ENCODE measurements at places on chromosomes 3 and 15. TPM values are rescaled to one million over a fixed set of nuclear protein-coding genes. Genes with fewer than 3 reads are reported as not detected.

DNA sequence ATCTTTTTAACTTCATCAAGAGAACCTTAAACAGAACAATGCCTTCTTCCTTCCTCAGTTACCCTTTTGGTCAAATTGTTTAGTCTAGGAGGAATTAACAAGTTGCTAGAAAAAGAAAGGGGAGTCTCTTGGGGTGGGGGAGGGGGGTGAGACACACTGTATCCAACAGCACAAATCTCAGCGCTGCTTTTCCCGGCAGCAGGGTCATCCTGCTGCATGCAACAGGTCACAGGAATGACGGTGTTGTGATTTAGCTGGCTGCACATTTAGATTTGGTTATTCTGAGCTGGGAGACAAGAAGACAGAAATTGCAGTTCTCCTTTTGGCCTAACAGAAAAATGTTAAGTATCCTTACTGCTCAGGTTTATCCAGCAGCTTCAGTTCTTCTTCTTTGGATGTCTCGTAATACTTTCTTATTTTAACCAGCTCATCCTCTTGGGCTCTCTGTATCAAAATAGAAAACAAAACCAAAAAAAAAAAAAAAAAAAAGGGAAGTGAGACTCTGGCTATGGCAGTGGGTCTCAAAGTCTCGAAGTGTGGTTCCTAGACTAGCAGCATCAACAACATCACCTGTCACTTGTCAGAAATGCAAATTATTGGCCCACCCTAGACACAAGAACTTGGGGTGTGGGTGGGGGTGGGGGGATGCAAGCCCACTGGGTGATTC is 190.5 kb downstream of the GREM1 start:
- DNase-seq = no peak

- no peak for DNase-seq
These were observed 9.3 kb downstream of the EIF4G1 start for GRCh38 chr3:184323696-184324095.

IMPG2 gene
- total RNA-seq = 0.20 TPM

GRCh38 chr3:56781762-56782161 is 20.0 kb downstream of the ARHGEF3 start:
- DNase-seq = no peak

CCR1 gene
- 25.2 TPM for total RNA-seq

ZNF609 gene
- 28.0 TPM for total RNA-seq

GRCh38 chr3:48957006-48957705 is 32.9 kb upstream of the P4HTM start:
- DNase-seq = no peak

DNA sequence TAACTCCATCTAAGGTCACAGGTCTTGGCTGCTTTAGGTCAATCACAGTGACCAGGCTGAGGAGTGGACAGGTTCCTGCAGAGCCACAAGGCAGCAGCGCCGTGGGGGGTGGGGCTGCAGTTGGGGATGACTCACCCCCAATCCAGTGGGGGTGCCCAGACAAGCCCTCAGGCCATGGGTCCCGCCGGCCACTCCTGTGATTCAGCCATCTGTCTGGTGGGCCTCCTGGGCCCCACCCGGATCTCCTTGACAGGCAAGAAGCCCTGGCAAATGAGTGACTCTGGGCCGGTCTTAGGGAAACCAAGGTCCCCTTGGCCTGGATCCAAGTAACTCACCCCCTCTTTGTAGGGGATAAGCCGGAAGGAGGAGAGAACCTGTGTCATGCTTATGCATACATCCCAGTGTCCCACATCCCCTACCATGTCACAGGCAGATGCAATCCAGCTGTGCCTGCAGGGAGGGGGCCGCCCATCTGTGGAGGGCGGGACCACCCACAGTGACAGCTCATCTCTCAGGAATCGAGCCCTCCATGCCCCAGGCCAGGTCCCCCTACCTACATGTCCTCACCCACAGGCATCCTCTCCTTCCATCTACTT is 495 bp upstream of the COL7A1 start:
- no peak for DNase-seq

DNA sequence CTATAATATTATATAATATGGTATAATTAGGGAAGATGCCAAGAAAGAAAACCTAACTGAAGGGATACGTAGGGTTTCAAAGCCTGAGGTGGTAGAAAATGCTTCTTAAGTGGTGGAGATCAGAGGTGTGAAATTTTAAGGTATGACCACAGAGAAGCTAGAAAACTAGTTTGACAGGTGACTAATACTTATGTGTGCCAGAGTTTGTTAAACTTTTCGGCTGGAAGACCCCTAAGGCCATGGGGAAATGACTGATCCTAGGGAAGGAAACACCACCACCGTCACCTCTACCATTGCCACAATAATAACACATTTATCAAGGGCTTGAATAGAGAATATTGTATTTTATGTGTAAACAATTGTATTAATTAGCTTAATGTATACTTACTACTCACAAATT is 261.4 kb upstream of the GBE1 start:
- no peak for DNase-seq

- DNase-seq = no peak
These were observed 37.6 kb downstream of the ADAMTS9 start for GRCh38 chr3:64650096-64650622.

GRCh38 chr3:164723396-164723795 is 354.9 kb downstream of the SI start:
- no peak for DNase-seq

- DNase-seq = no peak
These were observed 27.0 kb upstream of the UBE3A start for GRCh38 chr15:25465835-25466234.

PRKCI gene
- 30.2 TPM for total RNA-seq

GASK1A gene
- 43.0 TPM for total RNA-seq

SPTBN5 gene
- total RNA-seq = 16.5 TPM

FSTL1 gene
- 942 TPM for total RNA-seq

DNA sequence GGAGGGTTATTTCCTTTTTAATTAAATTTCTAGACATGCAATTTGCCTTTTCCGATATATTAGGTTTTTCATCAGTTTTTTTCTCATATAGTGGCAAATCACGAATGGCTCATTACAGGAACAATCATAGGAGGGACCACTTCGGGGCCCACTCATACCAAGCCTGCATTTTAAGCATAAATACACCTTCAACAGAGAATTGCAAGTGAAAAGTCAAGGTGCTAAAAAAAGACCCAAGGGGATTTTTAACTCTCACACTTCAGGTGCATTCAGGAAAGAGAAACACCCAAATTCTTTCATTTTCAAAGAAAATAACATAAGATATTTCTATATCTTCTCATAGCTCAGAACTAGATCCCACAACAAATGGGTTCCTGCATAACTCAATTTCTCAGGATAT is 979.6 kb upstream of the NR2F2 start:
- no peak for DNase-seq

- no peak for DNase-seq
These were observed 49.4 kb downstream of the SEMA3G start for GRCh38 chr3:52395503-52395865.

GRCh38 chr15:57827021-57827420 is 120.5 kb downstream of the POLR2M start:
- DNase-seq = no peak

PPARG gene
- total RNA-seq = 20.0 TPM

CEMIP gene
- total RNA-seq = 1.2 TPM

DNA sequence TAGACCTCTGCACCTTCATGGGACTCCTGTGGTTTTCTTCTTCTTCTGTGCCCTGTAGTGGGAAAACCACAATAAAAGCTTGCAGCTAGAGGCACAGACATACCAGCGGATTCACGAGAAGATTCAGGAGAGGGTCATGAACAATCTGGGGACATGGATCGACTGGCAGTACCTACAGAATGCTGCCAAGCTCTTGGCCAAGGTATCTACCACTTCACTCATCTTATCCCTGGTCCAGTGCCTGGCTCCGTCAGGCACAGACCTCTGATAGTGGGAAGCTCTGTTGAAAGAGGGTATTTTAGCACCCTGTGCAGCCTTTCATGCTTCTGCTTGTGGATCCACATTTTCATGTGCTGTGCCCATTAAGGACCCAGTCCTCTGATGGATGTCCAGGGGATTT is 9.7 kb upstream of the P4HTM start:
- DNase-seq = no peak

DNA sequence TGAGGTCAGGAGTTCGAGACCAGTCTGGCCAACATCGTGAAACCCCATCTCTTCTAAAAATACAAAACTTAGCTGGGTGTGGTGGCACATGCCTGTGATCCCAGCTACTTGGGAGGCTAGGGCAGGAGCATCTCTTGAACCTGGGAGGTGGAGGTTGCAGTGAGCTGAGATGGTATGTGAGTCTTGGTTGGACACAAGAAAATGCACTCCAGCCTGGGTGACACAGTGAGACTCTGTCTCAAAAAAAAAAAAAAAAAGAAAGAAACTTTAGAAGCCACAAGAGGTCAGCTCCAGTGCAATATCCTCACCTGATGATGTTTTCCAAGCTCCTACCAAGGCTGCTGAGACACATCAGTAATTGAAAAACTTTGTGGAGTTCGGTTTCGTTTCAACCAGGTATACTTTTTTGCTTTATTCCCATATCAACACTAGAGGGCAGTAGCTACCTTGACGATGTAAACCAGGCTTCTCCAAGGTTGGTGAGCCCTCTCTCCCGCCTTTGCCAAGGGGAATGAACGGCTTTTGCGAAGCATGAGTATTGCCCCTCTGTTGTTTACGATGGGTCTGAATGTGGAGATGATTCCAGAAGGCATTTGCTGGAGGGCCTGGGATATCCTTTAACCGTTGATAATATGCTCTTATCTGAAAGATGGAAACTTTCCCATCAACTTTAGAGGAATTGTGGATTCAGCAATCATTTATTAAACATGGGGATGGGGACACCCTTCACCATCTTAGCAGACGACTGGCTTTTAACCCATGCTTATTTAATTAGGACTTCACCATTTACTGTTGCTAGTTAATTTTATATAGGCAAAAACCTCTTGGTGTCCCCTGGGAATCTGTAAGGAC is 202.8 kb downstream of the SV2B start:
- peak; percentile 13 for DNase-seq

GRCh38 chr15:63758341-63758740 is 75.4 kb downstream of the HERC1 start:
- no peak for DNase-seq

DNA sequence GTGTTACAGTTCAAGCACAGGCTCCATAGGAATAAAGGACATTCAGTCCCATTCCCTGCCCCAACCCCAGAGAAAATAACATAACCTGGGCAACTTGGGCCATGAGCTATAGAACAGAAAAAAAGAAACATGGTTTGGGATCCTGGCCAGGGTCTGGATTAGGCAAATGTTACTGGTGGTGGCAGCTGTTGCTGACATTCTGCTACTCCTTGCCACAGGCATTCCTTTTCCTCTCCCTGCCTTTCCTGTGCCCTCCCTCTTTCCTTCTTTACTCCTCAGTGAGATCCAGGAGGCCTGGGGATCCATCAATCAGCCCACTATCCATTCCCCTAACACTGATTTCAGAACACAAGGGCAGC is 129.1 kb downstream of the NTRK3 start:
- no peak for DNase-seq

DNA sequence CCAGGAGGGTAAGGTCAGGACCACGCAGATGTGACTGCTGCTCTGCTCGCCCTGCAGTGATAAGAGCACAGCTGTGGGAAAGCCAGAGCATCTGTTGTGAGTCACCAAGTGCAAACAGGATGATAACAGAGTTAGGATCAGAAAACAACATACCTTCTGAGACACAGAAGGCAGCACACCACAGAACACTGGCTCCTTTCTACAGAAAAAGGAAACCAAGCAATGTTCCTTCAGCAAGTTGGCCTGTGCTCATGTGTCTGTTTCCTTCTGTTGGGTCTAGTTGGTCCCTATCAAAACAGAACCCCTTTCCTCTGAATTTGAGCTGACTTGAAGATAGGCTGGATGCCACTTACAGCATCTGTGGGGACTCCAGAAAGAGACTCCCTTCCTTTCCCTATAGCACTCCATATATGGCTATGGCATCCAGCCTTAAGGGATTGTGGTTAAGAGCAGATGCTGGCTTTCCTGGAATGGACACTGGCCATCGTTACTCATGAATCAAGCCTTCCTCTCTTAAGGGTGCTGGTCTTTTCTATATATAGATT is 440.7 kb upstream of the THBS1 start:
- no peak for DNase-seq

RASGRF1 gene
- total RNA-seq = 0.98 TPM

GRCh38 chr3:42061025-42061712 is 30.0 kb upstream of the TRAK1 start:
- DNase-seq = no peak

- DNase-seq = no peak
These were observed 91.1 kb downstream of the LIPC start for GRCh38 chr15:58522865-58523264.

DNA sequence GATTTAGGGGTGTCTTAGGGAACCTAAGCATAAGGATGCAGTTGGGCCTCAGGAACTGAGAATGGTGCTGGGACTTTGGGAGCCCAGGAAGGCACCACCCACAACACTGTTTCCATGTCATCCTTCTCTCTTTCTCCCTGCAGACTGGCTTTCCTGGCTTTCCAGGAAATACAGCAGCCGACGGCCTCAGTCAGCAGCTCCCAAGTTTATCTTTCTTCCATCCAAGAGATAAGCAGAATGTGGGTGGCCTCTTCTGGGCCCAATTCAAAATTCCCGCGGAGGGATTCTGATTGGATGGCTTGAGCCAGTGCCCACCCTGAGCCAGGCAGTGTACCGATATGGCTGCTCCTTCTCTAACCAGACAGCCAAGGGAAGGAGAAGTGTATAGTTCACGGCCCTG is 4.5 kb upstream of the CLN6 start:
- no peak for DNase-seq

MAPKBP1 gene
- total RNA-seq = 27.8 TPM

DNA sequence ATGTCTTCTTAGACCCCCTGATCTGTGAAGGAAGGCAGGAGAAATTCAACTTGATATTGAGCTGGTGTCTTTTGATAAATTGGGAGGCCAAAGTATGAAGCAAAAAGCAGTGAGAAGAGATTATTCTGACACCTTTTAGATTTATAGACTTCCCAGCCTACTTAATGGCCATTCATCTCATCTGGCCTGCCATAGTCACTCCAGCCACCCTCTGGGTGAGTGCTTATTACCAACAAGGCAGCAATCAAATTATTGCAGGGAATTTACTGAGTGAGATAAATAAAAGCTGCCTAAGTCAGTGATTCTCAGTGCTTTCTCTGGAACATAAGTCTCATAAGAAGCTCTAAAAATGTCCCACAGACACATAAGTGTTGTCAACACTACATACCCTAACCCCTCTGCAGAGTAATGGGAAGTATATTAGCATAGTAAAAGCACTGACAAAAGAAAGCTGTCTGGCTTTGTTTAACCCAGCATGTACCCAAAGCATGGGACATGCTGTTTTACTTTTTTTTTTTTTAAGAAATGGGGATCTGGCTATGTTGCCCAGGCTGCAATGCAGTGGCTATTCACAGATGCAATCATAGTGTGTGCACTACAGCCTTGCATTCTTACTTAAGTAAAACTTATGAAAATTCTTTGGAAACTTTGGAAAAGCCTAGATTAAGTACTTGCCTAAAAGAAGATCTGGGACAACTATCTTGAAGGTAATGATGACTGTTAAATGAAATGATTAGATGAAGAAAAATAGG is 725.3 kb downstream of the TUSC7 start:
- no peak for DNase-seq

DNA sequence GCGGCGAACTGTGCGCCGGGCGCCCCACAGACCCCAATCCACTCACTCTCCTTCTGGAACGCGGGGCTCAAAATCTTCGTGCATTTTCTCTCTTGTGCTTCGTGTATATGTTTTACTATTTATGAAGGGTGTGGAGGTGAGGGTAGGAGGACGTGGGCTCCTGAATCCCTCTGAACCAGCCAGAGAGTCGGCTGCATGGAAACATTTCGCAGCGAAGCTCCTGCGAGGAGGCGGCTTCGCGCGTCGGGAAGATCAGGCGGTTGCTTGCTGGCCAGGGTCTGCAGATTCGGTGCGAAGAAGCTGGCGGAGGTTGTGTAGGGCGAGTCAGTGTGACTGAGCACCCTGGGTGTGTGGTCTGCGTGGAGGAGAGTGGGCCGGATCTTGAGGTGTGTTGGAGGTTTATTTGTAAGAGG is 1.1 kb downstream of the CNTN4 start:
- DNase-seq = no peak
